AG09319 (cell line): ENCODE measurements at places on chromosomes 2 and 18.
A peak's percentile ranks its signal among the peaks of the same experiment; 100 is the strongest.

- DNase-seq: no peak
Measured at GRCh38 chr2:170764880-170765261, 5.3 kb upstream of the ERICH2 start.

GRCh38 chr18:77433076-77433475 lies 183.4 kb downstream of the GALR1 start:
- DNase-seq: no peak

GRCh38 chr2:49004036-49004626 lies 150.2 kb downstream of the FSHR start:
- no peak for DNase-seq

- no peak for DNase-seq
Measured at GRCh38 chr2:181738563-181738962, 58.2 kb upstream of the NEUROD1 start.

DNA sequence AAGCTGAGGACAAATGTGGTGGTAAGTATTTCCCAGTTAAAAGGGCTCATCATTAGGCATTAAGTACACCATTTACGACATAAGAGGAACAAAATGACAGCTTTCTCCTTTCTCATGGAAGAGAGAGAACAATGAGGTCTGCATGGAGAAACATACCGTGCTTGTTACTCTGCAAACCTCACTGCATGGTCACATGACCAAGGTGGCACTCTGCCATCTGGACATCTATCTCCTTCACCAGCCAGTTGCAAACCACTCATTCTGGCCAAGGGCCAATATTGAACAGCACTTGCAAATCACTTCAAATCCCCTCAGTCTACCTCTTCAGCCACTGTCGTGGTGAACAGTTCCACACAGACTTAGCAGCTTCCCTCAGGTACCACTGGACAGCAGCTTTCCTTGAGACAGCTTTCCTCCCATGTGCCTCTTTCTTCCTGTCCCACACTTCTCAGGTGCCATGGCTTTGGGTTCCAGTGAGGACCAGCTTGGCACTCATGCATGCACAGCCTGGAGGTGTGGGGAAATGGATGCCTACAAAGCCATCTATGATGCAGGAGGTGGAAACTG lies 29.5 kb upstream of the DPP4 start:
- no peak for DNase-seq

GRCh38 chr2:159897720-159898119 lies 99.7 kb upstream of the CD302 start:
- no peak for DNase-seq

DNA sequence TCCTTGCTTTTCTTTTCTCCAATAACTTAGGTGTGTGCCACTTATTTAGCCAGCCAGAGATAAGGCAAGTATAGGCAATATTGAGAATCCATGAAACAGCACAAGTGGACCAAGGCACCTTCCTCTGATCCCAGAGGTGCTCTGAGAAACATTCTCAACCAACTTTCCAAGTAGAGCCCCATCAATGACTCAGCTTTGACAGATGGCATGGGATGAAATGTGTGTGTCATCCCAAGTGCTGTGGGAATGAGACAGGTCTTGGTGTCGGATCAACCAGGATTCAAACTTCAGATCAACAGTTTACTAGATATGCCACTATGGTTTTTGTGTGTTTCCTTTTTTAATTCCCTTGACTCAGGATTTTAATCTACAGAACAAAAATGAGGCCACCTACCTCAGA lies 164.0 kb downstream of the GRB14 start:
- DNase-seq: no peak

- DNase-seq: peak; percentile 40
Measured at GRCh38 chr2:10620481-10620880, 69.3 kb downstream of the NOL10 start.

- DNase-seq: no peak
Measured at GRCh38 chr2:239019183-239019581, 171.3 kb downstream of the TWIST2 start.
